Stimulated activated CD8-positive, alpha-beta memory T cell treated with anti-CD3 and anti-CD28 coated beads, Interleukin-4, amount 100 ng/mL, for 1 hour (primary cell): ENCODE measurements at places on chromosomes 7 and 10.

DNA sequence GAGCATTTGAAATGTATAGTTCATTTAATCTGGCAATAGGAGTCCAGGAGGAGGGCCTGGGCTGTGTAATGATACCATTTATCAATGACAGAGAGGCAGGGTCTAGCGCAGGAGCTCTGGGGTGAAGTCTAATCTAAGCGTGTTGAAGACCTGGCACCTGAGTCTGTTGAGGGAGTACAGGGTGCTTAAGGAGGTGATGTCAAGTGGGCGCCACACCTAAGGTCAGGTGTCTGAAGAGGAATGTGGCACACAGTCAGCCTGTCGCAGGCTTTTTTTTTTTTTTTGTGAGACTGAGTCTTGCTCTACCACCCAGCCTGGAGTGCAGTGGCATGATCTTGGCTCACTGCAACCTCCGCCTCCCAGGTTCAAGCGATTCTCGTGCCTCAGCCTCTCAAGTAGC is 2.3 kb downstream of the LLCFC1 start:
- no peak for DNase-seq

DNA sequence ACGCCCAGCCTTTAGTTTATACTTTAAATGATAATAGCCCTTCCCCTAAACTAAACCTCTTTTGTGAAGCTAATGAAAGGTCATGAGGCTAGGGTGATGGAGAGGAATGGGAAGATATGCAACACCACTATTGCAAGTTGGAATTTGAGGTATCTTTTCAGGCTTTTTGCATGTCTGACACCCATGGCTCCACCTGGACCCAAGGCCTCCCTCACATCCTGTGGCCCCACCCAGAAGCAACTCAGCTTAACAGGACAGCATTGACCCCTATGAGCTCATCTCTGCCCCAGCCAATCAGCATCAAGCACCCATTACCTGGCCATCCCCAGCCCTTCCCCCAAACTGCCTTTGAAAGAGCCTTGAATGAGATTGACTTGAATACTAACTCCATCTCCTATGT is 674.2 kb upstream of the NRP1 start:
- no peak for DNase-seq

- no peak for DNase-seq
These were observed 5.6 kb upstream of the MTG1 start for GRCh38 chr10:133388236-133388972.

DNA sequence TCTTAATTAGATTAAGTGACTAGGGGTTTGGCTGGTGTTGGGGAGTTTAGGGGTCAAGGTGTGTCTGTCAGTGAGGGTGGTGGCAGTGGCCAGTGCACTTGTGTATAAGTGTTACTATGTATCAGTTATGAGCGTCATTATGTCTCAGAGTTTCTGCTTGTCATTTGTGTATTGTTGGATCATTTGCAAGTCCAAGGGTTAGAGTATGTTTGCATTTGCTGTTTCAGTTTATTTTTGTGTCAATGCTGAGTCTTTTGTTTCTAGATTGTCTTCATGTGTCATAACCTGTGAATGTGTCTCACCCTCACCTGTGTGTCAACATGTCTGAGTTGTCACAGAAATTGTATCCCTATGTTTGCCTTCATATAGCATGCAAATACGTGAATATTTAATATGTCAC is 97.5 kb upstream of the PAX2 start:
- DNase-seq: no peak

GRCh38 chr10:10092581-10092980 is 925.1 kb upstream of the CELF2 start:
- no peak for DNase-seq

GRCh38 chr10:34861293-34862021 is 46.4 kb upstream of the PARD3 start:
- DNase-seq: no peak

DNA sequence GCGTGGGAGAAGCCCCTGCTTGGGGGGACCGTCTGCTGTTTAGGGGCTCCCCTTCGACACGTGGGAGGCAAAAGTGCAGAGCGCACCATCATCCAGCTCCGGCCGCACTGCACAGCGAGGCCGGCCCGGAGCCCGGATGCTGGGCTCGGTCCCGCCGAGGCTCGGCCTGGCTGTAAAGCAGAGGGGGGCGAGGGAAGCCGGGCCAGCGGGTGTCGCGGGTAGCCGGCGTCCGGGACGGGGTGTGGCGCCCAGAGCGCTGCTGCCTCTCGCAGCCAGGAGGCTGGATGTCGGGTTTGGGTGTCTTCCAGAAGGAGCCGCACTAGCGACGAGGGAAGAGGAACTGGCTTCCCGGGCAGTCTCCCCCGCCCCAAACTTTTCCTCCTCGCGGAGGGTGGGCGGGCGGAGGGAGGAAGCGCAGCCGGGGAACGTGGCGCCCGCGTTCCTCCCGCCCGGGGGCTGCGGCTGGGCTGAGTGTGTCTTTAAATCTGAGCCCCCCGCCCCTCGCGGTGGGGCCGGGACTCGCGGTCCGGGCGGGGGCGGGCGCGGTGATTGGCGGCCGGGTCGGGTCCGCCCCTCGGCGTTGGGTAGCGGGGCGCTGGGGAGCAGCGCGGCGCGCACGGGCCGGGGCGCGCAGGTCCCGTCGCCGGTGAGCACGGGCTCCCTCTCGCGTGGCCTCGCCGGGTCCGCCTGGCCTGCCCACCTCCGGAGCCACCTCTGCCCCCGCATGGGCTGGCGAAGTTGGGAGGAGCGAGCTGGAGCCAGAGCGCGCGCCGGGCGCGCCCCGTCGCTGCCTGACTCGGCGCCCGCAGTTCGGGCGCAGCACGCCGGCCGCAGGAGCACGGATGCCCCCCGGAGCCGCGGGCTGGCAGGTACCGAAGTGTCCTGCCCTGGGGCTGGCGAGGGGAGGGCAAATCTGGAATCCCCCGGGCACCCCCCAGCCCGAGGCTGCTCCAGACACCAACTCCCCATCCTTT is at the start of gene PALD1:
PALD1 (plus strand) TSS at position 577 of the 974 bp plus-strand sequence. CDS start 47,185 bp downstream, outside the sequence.
- no peak for DNase-seq

GRCh38 chr10:104297697-104298660 is 29.0 kb downstream of the GSTO2 start:
- no peak for DNase-seq

DNA sequence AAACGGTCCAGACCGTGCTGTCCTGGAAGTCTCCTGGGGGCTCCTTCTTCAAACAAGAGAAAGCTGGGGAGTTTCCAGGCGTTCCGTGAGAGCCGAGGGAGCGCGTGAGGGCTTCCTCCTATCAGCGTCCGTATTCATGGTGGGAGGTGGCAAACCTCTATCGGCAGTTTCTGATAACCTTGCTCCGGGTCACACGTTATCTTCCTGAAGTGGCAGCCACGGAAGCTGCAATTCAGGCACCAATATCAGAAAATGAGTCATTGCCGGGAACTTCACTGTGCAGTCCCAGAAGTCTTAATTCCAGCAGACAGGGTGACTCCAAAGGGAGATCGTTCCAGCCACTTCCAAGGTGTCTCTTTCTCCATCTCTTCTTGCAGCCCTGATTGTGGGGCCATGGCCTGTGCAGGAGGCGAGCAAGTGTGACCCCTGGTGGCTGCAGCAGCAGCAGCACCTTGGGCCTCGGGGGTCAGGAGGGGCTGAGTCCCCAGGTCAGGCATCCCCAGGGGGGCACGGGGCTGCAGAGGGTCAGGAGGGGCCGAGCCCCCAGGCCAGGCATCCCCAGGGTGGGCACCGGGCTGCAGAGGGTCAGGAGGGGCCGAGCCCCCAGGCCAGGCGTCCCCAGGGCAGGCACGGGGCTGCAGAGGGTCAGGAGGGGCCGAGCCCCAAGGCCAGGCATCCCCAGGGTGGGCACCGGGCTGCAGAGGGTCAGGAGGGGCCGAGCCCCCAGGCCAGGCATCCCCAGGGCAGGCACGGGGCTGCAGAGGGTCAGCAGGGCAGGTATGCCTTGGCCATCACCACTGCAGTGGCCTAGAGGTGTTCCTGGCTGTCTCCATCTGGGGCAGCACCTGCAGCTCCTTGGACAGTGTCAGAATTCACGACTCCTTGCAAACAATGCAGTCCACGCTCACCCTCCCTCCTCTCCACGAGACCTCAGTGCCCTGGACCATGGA is 538.7 kb downstream of the DNAJB6 start:
- no peak for DNase-seq

DNA sequence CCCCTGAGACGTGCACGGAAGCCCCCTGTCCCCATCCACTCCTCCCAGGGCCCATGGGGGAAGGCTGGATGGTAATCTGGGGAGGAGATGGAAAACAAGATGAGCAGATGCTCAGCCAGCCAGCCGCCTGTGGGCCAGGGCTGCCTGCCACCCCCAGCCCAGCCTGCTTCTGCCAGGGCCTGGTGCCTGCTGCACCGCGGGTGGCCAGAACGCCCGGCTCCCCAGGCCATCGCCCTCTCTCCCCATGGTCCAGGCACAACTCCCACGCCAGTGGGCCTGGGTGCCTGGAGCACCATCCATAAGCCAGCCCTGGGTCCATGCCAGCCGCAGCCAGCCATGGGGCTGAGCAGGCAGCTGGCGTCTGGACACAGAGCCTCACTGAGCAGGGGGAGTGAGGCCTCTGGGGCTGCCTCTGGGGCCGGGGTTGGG is 57.2 kb upstream of the ELN start:
- DNase-seq: no peak

DNA sequence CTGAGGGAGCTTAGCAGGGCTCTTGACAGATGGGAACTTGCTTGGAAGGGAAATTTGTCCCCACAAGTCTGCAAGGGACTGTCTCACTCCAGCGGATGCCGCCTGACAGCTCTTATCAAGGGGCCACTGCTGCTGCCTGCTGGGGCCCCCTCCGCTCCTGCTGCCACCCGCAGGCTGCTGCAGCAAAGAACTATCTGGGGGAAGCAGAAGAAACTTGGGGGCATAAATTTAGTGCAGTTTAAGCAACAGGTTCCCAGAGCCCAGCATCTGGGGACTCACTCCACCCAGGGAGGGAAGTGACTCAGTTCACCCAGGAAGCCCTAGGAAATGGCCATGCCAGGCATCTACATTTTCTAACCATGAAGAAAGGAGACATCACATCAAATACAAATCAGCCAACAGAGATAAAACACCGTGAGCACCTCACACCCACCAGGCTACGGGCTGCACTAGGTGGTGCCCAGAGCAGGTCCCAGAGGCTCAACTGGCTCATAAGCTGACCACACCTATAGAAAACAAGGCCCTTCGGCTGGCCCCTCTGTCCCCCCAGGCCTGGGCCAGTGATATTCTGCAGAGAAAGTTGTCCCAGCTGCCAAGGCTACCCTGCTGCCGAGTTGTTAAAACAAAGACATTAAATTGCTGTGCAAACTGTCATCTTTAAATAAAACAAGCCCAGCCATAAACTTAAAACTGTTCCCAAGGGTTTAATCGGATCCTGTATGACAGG is 3.7 kb downstream of the RGS10 start:
- DNase-seq: no peak

DNA sequence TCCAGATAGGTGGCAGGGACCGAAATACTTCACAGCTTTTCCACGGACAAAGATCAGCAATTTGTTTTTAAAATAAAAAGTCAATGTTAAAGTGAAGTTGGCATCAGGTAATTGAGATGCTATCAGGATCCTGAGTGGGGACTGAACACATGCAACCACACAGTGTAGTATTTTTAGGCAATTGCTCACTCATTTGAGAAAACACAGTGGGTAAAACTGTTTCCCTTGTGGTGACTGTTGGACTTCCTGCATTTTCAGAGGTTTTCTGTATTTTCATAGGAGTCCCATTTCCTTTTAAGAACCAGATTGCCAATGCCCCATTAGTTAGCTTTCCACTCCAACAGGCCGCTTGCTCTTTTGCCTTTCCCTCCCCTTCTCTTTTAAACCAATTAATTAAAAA is 159.5 kb upstream of the ZNF32 start:
- DNase-seq: no peak

DNA sequence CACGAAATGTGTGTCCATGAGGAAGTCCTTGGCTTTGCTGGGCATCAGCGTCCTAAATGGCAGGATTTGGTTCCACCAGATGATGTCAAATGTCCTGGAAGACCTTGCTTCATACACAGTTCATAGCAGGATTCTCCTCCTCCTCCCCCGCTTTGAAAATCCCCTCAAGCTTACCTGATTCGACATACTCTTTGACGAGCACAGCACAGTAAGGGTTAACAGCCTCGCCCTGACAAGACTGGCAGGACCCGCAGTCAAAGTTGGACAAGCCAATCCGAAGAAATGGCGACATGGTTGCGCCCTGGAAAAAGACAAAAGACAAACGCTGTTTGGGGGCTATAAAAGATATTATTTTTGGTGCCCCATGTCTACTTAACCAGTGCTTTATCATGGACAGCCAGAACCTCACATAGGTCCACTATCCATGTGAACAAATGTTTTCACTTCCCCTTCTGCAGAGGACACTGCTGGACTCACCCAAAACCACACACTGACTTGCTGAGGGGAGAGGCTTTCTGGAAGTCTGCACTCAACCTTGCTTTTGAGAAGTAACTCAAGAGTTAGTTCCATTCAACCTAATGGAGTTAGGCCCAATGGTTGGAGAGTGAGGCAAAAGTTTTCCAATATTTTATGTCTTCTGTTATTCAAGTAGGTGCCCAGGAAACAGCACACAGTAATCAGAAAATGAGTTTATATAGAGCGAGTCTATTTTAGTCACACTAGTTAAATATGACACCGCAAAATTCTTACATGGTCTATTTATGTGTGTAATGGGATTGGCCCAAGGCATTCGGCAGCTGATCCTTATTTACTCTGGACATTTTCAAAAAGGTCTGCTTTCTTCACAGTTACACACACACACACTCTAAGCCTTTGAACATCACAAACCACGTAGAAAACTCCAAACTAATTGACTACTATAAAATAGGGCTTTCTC is 65.0 kb downstream of the PRKCQ start:
- DNase-seq: no peak

DNA sequence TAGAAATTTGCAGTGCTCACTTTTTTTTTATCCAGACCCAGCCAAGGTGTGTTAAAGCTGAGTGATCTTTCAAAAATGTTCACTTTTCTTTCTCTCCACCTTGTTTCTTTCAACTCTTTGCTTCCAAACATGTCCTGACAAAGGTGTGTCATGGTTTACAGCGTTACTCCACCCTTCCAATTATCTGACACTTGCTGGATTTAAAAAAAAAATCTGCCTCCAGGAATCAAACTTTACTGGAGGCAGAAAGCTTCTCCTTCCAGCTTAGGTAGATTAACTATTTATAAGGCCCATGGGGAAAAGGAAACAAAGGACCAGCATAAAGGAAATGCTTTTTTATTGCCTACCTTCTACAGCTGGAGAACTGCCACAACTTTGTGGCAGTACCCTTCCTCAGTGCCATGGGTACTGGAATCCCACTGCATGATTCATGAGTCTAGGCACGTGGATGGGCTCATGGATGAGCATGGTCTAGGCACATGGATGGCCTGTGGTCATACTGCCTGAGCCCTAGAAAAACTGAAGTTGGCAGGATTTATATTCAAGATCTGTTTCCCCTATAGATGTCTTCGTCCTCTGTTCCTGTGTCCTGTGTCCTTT is at the start of gene COL17A1:
COL17A1 (minus strand) TSS at position 80 of the 600 bp plus-strand sequence. CDS start 5,207 bp downstream, outside the sequence.
- DNase-seq: no peak

- DNase-seq: no peak
These were observed 9.9 kb upstream of the RPEL1 start for GRCh38 chr10:103235775-103236174.

DNA sequence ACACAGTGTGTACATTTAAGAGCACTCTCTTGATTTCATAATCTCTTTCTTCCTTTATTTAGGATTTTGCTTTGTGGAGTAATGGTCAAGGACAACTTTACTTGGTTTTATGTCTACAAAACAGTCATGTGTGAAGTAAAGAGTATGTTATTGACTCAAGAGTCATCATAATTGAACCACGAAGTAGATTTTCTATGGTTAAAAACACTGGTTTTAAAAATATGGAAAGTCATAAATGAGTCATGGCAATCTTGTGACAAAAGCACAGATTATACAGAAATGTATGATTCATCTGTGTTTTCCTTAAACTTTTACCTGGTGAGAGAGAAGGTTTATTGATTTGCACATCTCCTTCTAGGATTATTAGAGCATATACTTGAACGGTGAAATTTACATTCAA is 969.7 kb downstream of the GATA3 start:
- DNase-seq: no peak
